Osteoblast (primary cell): ENCODE measurements at places on chromosomes 6 and 20. TPM values are rescaled to one million over a fixed set of nuclear protein-coding genes. Genes with fewer than 3 reads are reported as not detected.

DNA sequence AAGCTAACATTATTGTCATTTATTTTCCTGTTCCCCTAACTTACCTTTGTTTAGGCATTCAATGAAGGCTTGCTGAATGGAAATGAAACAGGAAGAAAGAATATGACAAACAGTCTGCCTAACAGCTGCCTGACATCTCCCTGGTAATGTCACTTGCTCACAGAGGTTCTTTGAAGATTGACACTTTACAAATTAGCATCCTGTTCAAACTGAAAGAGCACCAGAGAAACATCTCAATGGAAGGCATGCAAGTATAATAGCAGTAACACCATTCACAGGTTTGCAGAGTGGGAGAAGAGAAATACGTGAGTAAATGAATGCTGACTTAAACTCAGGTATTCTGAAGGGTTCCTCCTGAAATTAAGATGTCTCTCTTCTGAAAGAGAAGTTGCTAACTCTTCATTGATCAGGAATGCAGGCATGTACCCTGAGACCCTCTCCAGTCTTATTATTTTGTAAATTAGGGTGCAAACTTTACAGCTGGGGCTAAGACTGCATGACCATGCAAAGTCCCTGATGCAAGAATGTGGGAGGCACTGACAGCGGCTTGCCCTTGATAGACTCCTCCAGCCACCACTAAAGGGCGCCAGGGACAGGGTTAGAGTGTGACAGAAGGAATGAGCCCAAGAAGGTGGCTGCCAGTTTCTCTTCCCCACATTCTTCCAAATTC lies 1.3 kb upstream of the SMLR1 start:
- H3K36me3 ChIP-seq, result no peaks in the 10 kb centered on the region
- H3K27ac ChIP-seq, result no peak overlapping the region
- H3K4me3 ChIP-seq, result no peak overlapping the region
- H3K27me3 ChIP-seq, result no peaks in the 10 kb centered on the region
- no peak for DNase-seq
- no peaks in the 10 kb centered on the region for H3K4me1 ChIP-seq

DNA sequence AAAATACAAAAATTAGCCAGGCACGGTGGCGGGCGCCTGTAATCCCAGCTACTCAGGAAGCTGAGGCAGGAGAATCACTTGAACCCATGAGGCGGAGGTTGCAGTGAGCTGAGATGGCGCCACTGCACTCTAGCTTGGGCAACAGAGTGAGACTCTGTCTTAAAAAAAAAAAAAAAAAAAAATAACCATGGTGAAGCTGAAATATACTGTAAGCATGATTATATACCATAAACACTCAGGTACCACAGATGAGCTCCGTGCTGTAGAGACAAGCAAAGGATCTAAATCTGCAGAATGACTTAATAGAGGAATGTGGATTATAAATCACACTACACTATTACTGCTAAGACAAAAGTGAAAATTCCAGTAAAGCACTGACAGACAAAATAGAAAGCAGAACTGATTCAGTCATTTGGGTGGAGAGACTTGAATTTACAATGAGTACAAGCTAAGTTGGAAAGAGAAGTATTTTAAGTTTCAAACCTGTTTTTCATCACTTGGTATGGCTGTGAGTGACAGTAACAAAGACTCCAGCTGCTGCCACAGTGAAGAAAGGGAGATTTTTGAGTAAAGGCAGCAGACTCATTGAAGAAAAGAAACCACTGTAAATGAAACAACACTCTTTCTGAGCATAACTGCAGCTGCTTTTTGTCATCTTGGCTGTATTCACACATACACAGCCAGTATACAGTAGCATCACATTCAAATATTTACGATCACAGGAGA lies 322.1 kb downstream of the RNGTT start:
- DNase-seq, result no peak
- no peaks in the 10 kb centered on the region for H3K27me3 ChIP-seq
- no peak overlapping the region for H3K27ac ChIP-seq
- H3K4me3 ChIP-seq, result no peak overlapping the region

DNA sequence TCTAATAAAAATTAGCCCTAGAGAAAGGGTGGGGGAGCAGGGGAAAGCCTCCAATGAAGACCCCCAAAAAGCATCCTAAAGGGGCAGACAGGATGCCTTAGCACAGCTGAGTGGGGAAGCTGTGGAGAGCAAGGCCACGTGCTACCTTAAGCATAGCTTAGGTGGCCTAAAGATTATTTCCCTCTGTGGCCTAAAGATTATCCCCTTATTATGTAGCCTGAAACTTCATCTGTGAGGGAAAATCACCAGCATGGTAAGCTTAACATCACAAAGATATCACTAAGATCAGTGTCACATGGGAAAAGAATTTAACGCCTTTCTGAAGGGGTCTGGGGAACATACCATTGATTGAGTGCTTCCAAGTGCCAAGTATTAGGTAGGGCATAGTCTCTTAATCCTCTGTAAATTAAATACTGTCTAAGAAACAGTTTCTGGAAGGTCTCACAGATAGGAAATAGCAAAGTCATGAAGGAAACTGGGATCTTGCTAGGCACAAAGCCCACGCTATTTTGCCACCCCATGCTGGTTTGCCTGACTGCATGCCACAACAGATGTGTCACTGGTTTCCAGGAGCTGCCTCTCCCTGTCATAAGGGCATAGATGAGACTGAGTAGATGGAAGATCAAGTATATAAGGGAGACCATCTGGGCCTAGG lies 170.0 kb downstream of the HACE1 start:
- no peaks in the 10 kb centered on the region for H3K36me3 ChIP-seq
- no peak overlapping the region for H3K4me3 ChIP-seq
- peak; percentile 62 for DNase-seq
- H3K27me3 ChIP-seq, result no peaks in the 10 kb centered on the region
- peak overlapping the region; percentile 18 for H3K27ac ChIP-seq

GRCh38 chr6:118980063-118980462 lies 45.1 kb upstream of the MCM9 start:
- no peaks in the 10 kb centered on the region for H3K4me1 ChIP-seq
- no peak for DNase-seq
- H3K36me3 ChIP-seq, result no peaks in the 10 kb centered on the region
- no peak overlapping the region for H3K27ac ChIP-seq
- H3K4me3 ChIP-seq, result no peak overlapping the region
- H3K27me3 ChIP-seq, result no peaks in the 10 kb centered on the region

The HM13 gene
- total RNA-seq, result 85.8 and 91.1 TPM in 2 replicates
